Activated CD4-positive, alpha-beta T cell treated with anti-CD3 and anti-CD28 coated beads, Interleukin-2, Interleukin-4, amounts not matched to agents 100 ng/mL and 50 ng/mL, durations not matched to agents 16 hours and 8 hours (primary cell): ENCODE measurements at places on chromosomes 3 and 15.

DNA sequence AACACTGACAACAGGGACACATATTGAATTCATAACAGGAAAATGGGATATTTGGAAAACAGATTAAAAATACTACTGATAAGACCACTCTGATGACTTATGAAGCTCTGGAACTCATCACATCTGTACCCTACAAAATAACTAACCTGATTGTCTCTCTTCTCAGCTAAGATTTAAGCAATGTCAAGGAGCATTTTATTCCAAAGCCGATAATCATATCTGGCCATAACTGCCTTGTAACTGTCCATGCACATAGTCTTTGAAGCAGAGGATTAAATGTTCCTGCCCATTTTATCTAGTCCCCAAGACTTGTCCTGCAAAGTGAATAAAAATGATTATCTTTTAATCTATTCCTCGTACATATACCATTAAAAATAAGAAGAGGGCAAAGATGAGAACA lies 234.1 kb downstream of the STAG1 start:
- no peak for DNase-seq

DNA sequence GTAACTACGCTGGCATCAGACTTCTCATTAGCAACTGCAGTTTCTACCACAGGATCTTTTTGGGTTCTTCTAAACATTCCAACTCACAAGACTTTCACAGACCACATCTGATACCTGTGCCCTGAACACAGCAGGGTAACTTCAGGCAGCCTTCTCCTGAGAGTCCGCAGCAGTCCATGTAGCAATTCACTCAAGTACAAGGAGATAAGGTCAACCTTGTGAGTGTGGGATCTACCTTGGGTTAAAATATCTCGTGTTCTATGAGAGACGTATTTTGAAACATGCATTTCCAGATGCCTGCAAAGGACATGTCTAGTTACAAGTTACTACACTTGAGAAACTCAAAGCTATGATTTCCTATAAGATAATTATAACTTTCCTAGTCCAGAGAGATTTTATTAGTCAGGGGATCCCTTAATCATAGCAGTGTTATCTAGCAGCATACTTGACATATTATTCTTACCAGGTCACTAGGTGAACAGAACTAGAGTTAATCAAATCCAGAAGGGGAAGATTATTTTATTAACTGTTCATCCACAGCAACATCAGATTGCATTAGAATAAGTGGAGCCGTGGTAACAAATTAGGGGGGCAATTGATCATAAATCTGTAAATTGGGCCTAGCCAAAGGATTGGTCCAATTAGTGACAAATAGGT lies 66.4 kb downstream of the ASTE1 start:
- DNase-seq: no peak

- no peak for DNase-seq
Observed at GRCh38 chr15:70812827-70813364, 41.1 kb downstream of the LARP6 start.

DNA sequence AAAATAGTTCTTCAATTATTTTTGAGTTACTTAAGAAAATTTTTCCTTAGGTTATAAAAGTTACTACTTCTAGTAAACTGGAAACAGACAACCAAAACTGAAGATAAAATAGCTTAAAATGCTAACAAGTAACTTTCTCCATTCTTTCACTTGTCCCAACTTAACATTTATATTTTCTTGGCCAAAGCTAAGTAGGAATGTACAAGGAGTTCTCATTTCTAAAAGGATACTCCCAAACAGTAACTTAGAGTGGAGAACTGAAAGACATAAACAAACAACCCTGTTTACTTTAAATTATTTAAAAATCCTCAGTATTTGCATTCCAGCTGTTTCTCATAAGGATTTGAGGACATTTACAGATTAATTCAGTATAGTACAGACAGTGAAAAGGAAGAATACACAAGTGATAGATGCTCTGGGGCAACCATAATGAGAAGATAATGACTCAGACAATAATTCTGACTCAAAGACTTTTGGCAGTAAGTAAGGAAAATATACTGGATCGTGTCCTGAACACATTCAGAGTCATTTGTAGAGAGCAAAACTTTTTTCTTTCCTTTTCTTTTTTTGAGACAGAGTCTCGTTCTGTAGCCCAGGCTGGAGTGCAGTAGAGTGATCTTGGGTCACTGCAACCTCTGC lies 29.2 kb upstream of the ANXA2 start:
- DNase-seq: no peak

DNA sequence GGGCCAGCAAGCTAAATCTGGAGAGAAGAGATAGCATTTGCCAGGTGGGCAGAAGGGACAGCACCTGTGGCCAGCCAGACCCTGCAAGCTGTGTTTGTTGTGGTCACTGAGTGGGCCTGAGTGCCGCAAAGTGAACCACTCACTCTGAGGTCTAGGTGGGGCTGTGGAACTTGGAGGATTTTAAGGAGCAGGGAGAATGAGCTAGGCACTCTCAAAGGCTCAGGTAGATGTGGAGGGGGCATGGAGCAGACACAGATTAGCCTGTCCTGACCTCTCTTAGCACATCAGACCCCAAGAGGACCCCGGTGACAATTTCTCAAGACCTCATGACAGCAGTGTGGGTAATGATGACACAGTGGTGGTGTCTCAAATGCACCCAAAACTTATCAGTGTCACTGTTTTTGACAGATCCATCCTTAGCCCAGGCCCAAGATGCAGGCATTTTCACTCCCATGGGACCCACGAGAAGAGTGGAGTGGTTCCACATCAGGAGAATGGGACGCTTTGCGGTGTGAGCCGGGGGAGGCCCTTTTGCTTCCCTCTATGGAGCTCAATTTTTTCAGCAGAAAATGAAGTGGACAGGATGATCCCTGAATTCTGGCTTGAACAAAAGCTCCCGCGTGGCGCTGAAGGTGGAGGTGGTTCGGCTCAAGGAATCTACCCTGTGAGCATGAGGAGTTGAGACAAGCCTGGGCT lies 43.8 kb upstream of the TLE3 start:
- DNase-seq: no peak

- DNase-seq: no peak
Observed at GRCh38 chr15:76177491-76178040, 117.8 kb downstream of the TMEM266 start.

- DNase-seq: no peak
Observed at GRCh38 chr3:107675233-107675900, 152.6 kb downstream of the BBX start.

- peak; percentile 79 for DNase-seq
Observed at GRCh38 chr15:73240866-73241499, 127.8 kb downstream of the HCN4 start.

GRCh38 chr3:40057786-40058185 lies 248.4 kb downstream of the MYRIP start:
- no peak for DNase-seq

DNA sequence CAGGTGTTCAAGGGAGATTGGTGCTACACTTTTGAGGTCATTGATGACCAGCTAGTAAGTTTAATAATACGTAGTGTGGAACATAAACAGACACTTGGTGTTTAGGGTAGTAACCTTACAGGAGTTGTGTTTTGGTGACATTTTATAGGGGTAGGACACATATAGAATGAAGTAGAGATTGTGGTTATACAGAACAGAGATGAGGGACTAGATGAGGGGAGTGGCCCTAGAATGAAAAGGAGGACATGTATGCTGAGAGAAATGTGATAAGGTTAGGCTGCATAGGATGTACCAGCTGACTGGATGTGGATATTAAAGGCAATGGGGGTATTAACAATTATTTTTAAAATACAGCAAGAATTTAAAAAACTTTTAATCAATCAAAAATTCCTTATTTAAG lies 8.0 kb downstream of the MBNL1 start:
- no peak for DNase-seq

GRCh38 chr15:58701376-58701775 lies 48.1 kb downstream of the ADAM10 start:
- DNase-seq: no peak

DNA sequence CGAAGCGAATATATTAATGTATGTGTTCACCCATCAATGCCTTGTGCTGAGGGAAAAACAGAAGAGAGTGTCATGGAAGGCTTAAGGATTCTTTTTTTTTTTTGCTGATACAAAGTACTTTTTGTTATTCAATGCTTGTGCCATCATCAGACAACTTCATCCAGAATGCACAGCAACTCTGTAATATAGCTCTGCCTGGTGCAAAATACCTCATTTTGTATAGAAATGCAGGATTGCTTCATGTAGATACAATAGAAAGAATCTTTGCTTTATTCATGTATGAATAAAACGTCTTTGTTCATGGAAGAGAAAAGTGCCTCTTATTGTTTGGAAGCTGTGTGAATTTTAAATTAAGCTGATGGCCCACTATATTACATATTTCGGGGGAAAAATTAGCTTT lies 62.9 kb downstream of the SH3GL3 start:
- no peak for DNase-seq

GRCh38 chr15:65400760-65401610 lies 21.8 kb downstream of the IGDCC4 start:
- peak; percentile 45 for DNase-seq

- DNase-seq: no peak
Observed at GRCh38 chr3:198019115-198019514, 59.1 kb downstream of the LMLN start.

GRCh38 chr15:79164465-79164864 lies 73.9 kb upstream of the RASGRF1 start:
- no peak for DNase-seq

- DNase-seq: no peak
Observed at GRCh38 chr3:7307410-7307809, 446.5 kb downstream of the GRM7 start.

DNA sequence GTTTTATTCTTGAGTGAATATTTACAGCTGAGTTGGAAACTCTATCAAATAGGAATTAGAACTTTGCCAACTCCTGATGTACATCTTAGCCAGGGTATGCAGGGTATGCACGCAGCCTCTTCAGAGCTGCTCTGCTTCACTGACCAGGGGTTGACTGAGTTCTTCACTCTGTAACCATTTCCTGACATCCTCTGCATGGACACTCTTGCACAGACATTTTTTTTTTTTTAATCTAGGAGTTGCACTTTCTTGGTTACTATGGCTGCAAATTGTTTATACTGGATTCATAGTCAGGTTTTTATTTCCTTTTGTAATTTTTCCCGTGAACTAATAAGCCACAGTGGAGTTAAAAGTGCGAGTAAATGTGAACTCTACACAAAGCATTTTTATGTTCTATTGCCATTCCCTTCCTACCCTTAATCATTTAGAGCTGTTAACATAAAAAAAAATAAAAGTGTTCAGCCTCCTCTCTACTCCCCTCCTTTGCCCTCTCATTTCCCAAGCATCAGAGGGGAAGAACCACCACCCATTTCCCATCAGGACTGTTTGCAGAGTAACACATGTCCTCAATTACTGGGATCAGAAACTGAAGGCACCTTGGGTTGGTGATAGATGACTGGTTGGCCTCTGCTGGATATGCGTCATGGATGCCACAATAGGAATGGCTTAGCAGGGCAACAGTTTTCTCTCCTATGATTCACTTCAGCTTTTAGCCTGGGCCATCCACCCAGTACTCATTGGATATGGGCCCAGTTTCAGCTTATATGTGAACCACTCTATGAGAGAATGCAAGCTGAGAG lies 54.0 kb downstream of the DUT start:
- no peak for DNase-seq

DNA sequence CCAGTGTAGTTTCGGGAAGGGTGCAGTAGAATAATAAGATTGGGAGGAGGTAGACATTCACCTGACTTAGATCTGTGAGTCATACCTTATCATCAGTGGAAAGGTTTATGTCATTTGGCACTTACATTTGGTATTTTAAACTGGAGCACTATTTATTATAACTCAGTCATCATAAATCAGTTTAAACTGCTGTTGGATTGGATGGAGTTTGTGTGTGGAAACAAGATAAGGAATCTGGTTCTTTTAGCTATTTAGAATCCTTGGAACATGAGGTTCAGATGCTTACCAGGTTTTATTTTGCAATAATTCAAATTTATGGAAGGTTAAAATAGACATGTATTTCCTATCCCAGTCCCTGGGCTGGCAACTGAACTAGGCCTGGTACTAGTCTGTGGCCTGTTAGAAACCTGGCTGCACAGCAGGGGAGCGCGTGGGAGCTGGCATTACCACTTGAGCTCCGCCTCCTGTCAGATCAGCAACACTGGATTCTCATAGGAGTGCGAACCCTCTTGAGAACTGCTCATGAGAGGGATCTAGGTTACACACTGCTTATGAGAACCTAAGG lies 34.5 kb downstream of the ZFAND6 start:
- DNase-seq: no peak

GRCh38 chr3:11154036-11154952 lies at the start of gene HRH1:
Gene HRH1, plus strand, starts transcription at chr3:11154493. Its CDS starts 104,545 bp downstream, at chr3:11259038.
- DNase-seq: no peak

GRCh38 chr3:192923731-192924130 lies 6.1 kb upstream of the MB21D2 start:
- DNase-seq: no peak

GRCh38 chr3:121718205-121718846 lies 31.2 kb downstream of the GOLGB1 start:
- DNase-seq: peak; percentile 2

DNA sequence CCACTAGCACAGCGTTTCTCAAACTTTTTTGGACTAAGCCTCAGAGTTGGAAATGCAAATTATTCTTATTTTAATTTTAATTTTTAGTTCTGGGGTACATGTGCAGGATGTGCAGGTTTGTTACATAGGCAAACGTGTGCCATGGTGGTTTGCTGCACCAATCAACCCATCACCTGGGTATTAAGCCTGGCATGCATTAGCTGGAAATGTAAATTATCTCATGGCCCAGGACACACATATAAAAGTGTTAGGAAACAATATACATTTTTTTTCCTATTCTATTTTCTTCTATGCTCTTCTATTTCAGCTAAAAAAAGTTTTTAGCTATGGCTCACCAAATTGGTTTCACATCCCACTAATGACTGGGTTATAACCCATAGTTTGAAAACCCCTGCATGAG lies 73.3 kb upstream of the LRIG1 start:
- no peak for DNase-seq

GRCh38 chr15:37038716-37039106 lies 61.6 kb downstream of the MEIS2 start:
- DNase-seq: no peak

DNA sequence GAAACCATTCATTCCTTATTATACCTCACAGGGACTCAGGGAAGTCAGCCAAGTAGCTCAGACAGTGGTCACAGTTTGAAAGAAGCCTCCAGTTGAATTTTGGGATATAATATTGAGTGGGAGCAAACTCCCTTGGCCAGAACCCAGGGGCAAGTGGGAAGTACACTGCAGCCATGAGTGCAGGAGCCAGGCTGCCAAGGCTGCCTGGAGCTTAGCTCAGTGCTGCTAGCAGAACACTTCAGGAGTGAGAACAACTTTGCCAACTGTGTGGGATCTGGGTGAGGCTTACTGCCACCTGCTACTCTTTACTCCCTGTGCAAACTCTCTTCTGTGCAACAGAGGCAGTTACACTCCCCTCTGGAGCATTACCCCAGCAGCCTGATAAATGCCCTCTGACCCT lies 4.6 kb downstream of the OR5K3 start:
- no peak for DNase-seq

GRCh38 chr3:154430014-154430413 lies at the start of gene GPR149:
Gene GPR149, minus strand, starts transcription at chr3:154430190. Its CDS starts 575 bp downstream, at chr3:154429615.
- no peak for DNase-seq

DNA sequence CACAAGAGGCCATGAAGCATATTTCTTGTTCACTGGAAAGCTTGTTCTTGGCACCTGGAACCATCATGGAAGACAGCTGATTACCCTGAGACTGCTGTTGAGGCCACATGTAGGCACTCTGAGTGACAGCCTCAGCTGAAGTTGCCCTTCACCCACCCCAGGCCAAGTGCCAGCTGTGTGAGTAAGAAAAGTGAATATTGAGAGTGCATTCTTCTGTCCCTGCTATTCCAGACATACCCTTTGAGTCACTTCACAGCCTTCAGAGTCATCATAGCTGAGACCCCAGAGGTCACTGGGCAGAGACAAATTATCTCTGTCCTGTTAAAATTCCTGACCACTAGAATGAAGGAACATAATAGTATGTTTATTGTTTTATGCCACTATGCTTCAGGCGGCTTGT lies 79.6 kb downstream of the NFKBIZ start:
- no peak for DNase-seq
